ENCODE measurements at places on chromosomes 6 and 20. TPM values are rescaled to one million over a fixed set of nuclear protein-coding genes. Genes with fewer than 3 reads are reported as not detected.

DNA sequence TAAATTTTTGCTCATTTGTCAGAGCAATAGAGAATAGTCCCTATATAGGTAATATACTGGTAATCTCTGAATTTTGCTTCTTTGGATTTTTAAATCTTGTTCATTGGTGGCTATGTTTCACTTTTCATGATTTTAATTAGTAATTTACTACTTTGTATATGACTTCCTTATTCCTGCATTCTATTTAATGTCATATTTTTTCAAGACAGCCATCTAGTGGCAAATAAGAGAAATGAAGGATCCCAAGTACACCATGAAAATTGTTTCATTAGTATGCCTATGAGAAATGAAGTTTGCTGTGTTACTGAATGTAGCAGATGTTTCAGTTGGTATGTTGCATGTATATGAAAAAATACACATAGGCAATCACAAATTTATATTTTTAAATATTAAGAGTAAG, 82.4 kb downstream of the ZNF292 start:
- DNase-seq, result no peak

DNA sequence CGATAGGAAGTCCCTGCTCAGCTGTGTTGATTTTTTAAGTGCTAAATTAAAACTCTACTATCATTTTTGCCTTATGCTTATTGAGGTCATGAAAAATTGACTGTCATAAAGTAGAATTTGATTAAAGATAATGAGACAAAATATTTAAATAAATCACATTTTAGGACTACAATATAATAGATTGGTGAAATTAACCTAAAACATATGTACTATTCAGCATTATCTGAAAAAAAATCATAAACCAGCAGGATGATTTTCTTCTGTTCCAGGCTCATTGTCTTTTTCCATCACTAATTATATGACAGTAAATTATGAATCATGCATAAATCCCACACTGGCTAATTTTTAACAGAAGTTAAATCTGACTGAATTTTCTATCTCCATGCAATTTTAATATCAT, 373.6 kb upstream of the NRSN1 start:
- no peak for DNase-seq

DNA sequence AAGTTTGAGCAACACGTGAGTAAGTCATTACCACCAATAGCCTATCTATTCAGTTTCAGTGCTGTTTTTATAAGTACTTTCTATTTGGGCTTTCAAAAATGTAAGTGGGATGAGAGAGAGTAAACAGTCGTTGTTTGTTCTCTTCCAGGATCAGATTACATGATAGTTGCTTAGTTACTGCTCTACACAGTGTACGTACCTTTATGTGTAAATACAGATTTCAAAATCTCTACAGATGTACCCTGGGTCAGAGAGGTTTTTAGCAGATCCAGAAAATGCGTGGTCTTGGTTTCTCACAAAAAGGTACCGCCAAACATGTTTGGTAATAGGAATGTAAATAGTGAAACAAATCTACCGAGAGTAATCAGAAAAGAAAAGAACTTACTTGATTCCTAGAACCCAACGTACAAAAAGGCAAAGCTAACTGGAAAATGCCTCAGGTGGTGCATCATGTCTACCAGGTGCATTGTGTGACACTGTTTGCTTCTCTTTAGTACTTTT, 421.1 kb downstream of the BCKDHB start:
- DNase-seq, result no peak

- no peak for DNase-seq
Measured at GRCh38 chr6:103268335-103268734, 1591.4 kb downstream of the HACE1 start.

Gene C6orf47
- 23.6 TPM for total RNA-seq

DNA sequence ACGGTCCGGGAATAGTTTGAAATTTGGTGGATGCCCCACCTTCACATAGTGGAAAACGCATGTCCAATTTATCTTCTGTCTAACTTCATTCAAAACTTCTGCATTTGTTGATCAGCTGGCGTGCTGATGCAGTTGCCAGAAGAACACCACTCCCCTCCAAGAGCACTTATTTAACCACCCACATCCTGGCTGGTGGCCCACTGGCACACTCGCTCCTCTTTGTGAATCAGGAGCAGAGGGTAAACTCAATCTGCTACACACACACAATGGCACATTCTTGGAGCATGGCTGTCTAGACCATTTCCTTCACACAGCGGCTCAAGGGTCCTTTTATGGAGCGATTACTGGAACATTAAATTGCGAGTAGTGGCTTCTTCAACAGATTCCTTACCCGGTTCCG, 55.1 kb upstream of the CEP162 start:
- DNase-seq, result no peak

Gene CST2
- not detected for total RNA-seq

DNA sequence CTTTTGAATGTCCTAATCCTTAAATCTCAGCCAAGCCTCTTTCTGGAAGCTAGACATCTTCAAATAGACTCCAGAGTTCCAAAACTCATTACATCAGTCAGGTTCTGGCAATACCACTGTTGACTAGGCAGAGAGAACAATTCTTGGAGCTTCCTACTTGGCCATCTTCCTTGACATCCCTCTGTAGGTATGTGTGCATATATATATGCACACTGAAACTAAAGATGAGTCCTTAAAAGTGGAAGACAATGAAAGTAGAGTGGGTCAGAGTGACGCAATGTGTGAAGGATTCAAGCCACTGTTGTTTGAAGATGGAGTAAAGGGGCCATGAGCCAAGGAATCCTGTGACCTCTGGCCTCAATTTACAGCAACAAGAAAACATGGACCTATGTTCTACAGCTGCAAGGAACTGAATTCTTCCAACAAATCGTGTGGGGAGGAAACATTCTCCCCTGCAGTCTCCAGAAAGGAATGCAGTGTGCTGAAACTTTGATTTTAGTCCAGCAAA, 18.7 kb upstream of the DUSP22 start:
- no peak for DNase-seq

GRCh38 chr6:149176971-149177667, 140.4 kb upstream of the TAB2 start:
- DNase-seq, result peak; percentile 21

DNA sequence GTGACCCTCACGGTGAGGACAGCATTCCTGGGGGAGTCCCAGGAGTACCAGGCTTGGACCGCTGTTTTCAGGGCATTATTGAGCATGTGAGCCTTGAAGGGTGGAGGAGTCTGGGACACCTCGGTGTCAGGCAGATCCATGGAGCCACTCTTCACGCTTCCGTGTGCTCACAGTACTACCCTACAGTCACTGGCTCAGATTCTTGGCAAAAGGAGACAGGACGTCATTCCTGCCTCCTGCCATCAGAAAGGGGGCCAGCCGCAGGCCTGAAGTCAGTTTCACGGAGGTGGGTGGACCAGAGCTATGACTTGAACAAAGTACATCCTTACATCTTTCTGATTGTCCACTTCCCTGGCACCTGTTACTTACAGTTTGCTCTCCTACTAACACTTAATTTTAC, 88.9 kb upstream of the CD83 start:
- DNase-seq, result no peak

Gene KIFC1
- 46.6 TPM for total RNA-seq

Gene HLA-DRA
- not detected for total RNA-seq

Gene KIAA1755
- 0.29 TPM for total RNA-seq

DNA sequence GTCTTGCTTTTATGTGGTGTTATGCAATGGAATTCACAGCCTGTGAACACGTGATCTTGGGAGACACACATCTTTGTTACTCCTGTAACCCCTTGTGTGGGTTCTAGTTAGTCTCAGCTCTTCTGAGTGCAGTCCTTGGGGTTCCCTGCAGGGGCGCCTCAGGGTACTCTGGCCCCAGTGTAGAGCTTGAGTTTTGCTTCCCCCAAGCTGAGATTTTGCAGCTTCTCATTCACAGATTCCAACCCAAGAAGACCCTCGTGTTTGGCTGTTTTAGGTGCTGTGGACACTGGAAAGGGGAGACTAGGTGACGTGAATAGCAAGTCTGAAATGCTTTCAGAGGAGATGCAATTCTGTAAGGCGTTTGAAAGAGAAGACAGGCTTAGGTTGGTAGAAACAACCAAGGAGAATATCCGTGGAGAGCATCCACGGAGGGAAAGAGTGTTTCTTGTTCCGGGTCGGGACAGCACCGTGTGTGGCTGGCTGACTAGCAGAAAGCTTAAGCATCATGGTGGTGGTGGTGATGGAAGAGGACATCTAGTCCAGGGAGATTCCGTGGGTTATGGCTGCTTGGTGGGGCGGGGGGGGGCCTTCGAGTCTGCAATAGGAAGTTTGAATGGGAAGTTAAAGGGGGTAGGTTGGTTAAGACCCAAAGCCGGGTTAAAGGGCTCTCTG, 30.1 kb downstream of the DUSP22 start:
- no peak for DNase-seq

GRCh38 chr6:138999949-139000725, 12.1 kb upstream of the REPS1 start:
- DNase-seq, result no peak

- DNase-seq, result no peak
Measured at GRCh38 chr6:131470534-131470933, 102.5 kb upstream of the ARG1 start.

Gene SEMG1
- total RNA-seq, result not detected

DNA sequence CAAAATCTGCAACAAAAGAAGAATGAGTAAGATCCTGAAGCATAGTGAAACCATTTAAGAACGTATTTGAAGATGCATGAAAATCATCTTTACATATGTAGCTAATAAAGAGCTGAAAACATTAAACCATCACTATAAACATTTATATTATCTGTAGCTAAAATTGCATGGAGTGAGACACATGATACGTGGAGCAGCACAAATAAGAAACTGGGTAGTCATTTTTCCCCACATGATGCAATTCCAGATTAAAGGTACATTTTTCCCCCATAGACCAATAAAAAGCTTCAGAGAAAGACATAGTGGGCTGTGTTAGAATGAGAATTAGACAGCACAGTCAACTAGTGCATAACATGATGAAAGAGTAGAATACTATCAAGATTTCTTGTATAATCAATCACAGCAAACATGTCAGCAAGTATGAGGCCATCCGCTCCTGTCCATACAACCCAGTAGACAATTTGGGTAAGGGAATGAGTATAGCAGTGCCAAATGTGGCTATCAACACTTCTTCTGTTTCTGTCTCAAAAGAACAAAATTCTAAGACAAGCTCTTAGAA, 67.0 kb downstream of the RSPO3 start:
- no peak for DNase-seq

Gene TSPO2
- total RNA-seq, result not detected

Gene ATAT1
- 74.2 TPM for total RNA-seq

Gene LPA
- total RNA-seq, result 3.2 TPM

- no peak for DNase-seq
Measured at GRCh38 chr6:43788301-43788700, 18.3 kb downstream of the VEGFA start.

Gene HLA-DRB5
- 0.60 TPM for total RNA-seq

- no peak for DNase-seq
Measured at GRCh38 chr6:132785936-132786335, 12.5 kb downstream of the SLC18B1 start.

DNA sequence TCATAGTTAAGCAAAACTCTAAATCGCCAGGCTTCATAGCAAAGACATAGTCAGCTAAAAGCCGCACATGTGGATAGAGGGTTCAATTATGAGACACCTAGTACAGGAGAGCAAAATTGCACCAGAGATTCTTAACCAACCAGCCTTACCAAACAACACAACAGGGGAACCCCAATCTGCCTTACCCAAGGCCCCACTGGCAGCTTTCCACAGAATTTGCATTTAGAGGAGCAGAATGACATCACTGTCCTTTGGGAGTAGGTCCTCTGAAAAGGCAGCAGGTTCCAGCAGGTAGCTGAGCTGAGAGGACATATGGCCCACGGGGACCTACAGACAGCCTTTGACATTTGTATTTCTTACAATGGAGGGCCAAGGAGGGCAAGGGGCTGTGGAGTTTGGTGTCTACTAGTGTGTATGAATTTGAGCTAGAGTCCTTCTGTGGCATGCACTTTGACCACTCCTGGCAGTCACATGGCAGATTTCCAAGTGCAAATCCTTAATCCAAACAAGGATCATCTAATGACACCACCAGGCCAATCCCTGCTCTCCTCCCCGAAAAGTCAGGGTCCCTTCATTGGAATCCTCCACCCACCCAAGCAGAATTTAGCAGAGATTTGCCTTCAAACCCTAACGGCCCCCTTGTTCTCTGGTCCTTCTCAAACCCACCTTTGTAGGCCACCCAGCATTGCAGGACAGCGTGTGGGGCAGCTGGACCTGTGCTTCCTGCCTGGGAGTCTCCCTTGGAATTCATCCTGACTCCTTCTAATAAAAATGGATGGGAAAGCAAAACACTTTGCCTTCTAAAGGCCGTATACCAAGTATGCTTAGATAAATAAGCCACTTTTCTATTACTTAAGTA, 171.2 kb upstream of the SUPT3H start:
- DNase-seq, result no peak

DNA sequence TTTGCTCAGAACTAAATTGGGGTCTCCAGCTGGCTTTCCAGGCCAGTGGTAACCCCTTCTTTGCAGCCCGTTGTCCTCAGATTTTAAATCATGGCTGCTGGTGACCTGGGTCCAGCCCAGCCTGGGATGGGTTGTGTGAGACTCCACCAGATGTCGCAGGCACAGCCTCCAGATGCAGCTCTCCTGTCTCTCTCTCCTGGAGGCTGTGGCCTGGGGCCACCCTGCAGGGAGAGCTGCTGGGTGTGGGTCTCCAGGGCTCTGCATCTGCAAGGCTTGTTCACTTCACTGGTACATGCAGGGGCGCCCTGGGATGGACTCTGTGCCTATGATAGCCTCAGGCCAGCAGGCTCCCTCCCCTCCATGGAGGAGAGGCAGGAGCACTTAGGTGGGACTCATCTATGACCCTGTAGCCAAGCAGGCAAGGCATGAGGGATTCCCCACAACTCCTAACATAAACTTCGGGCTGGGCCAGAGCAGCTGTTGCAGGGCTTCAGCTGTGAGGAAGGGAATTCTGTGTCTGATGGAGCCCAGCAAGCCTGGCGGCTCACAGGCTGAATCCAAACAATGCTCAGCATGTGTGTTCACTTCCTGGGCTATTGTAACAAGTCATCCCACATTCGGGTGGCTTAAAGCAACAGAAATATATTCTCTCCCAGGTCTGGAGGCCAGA, 94.7 kb upstream of the NXT1 start:
- no peak for DNase-seq

DNA sequence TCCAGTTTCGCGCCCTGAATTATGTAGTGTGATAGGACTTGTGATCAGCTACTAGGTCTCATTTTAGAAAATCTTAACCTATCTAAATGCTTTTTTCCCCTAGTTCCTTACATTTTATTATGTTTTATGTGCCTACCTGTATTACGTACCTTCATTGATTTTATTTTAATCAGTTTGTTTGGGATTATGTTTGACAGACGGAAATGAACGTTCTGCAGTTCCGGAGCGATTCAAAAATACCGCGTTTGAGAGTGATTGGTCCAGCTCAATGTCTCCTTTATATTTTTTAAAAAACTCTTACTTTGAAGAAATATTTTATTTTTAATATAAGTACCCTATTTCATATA, 114.3 kb upstream of the BTN3A2 start:
- no peak for DNase-seq
